Endothelial cell (in vitro differentiated cells): ENCODE measurements at places on chromosomes 2 and 18. TPM values are rescaled to one million over a fixed set of nuclear protein-coding genes. Genes with fewer than 3 reads are reported as not detected.

RESP18 gene
- not detected for total RNA-seq

DNA sequence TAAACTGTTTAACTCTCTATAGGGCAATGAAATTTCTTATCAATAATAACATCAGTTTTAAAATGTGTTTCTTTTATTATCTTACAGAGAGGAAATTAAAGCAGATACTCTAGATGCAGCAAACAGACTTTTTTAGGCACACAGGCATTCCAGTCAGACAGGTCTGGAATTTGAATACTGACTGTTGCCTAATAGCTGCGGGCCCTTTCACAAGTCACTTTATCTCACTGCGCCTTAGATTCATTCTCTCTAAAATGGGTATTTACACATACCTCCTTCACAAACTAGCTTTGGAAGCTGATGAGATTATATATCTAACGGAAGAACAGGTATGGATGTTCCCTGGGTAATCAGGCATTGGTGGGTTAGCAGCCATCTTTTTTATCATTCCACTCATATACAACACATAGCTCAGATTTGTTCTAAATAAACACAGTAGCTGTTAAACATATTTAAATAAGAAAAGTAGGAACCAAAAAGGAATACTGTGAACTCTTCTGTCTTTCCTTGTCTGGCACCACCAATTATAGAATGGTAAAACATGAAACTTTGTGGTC is 104.2 kb downstream of the LRP2 start:
- DNase-seq, result no peak
- H3K4me3 ChIP-seq, result no peak overlapping the region
- no peak overlapping the region for H3K27ac ChIP-seq
- no peaks in the 10 kb centered on the region for H3K4me1 ChIP-seq
- no peaks in the 10 kb centered on the region for H3K27me3 ChIP-seq
- no peaks in the 10 kb centered on the region for H3K36me3 ChIP-seq

DYNAP gene
- total RNA-seq, result not detected

DNA sequence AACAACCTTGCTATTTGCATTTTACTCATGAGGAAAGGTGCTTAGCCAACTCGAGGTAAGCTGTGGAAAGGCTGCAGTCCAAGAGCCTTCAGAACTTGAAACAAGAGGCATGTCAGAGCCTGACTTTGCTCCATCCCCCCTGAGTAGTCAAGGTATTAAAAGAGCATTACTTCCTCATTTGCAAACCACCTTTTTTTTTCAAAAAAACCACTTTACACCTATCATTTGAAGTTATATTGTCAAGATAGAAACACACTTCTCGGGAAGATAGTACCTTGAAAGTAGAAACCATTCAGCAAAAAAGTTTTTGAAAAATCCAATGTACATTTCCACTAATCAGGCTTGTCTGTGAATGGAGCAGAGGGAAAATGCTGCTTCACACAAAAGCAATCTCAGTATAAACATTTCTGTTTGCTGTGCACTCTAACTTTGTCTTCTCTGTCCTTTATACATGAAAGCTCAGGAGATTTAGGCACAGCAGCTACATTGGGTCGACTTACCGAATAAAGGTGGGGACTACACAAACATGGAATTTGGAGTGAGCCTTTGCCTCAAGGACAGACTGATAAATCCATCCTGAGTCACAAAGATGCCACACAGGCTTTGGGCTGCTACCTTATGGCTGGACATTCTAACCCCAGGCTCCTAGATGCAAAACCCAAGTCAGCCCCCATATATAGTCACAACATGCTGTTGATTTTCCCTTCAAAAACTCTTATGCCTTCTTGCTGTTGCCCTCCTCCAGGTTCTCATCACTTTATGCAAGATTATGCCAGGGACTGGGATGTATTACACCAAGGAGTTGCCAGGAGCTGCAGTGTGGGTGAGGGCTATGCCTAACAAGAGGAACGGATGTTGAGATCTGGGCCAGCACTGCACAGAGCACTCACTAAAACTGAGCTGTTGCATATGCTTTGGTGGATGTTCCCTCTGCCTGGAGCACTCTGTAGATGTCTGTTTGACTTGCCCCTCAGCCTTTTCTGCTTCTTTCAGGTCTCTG is 41.4 kb upstream of the EML4 start:
- no peaks in the 10 kb centered on the region for H3K36me3 ChIP-seq
- H3K4me3 ChIP-seq, result no peak overlapping the region
- no peak overlapping the region for H3K27ac ChIP-seq
- no peaks in the 10 kb centered on the region for H3K27me3 ChIP-seq

DNA sequence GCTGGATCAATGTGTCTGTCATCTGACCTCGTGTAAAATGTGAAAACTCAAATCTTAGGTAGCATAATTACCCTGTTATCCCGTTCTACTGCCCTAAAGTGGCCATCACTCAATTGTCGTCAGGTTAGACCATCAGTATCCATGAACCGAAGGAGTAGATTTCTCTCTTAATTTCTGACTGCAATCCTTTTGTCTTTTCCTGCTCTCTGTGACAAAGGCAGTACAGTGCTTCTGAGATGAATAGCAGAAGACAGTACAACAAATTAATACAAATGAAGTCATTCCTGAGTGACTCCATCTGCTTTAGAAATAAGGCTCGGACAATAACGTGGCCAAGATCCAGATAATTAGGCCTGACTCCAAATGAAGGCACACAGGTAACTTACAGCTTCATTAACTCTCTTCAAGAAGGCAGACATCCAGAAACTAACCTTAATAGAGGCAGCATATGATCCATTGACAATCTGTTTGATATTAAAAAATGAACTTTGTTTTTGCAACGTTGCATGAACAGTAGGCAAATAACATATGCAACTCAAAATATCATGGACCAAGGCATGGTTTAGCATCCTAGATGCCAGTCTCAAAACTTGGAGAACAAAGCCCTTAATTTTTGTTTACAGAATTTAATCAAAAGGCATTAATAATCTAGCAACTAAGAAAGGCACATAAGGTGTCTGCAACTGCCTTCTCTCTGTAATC is 96.7 kb upstream of the CDH20 start:
- H3K27ac ChIP-seq, result no peak overlapping the region
- DNase-seq, result no peak
- H3K36me3 ChIP-seq, result no peaks in the 10 kb centered on the region
- no peaks in the 10 kb centered on the region for H3K27me3 ChIP-seq
- H3K4me3 ChIP-seq, result no peak overlapping the region
- peaks cover 1% of the 10 kb centered on the region for H3K4me1 ChIP-seq

MTX2 gene
- 19.5 TPM for total RNA-seq

DNA sequence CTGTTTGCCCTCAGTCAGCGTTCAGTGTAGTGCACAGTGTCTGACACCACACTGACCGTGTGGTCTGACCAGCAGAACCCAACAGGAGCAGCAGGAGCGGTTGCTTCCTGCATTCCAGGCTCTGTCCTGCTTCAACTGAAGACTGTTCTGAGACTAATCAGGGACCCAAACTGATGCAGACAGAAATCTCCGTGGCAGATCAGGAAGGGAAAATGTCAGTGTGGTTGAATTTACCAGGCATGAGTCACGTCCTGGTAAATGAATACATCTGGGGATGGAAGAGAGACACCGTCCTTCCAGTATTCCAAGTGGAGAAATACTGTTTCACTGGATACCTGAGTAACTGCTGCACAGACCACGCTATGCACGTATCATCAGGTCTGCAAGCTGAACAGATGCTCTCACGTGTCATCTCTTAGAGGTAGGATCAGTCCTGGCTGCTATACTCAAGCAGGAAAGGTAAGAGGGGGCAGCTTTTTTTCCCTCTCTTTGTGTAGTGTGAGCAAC is 223.6 kb upstream of the EPAS1 start:
- peaks cover 28% of the 10 kb centered on the region for H3K4me1 ChIP-seq
- peak overlapping the region; percentile 25 for H3K27ac ChIP-seq
- peak; percentile 29 for DNase-seq
- no peaks in the 10 kb centered on the region for H3K36me3 ChIP-seq

OSBPL1A gene
- 16.4 TPM for total RNA-seq

WDR7 gene
- 42.0 TPM for total RNA-seq

CPLX4 gene
- not detected for total RNA-seq

- peaks cover 4% of the 10 kb centered on the region for H3K4me1 ChIP-seq
- H3K4me3 ChIP-seq, result no peak overlapping the region
- H3K27me3 ChIP-seq, result no peaks in the 10 kb centered on the region
- DNase-seq, result no peak
- no peak overlapping the region for H3K27ac ChIP-seq
These were observed 168.0 kb downstream of the ASXL3 start for GRCh38 chr18:33745871-33746545.

DNA sequence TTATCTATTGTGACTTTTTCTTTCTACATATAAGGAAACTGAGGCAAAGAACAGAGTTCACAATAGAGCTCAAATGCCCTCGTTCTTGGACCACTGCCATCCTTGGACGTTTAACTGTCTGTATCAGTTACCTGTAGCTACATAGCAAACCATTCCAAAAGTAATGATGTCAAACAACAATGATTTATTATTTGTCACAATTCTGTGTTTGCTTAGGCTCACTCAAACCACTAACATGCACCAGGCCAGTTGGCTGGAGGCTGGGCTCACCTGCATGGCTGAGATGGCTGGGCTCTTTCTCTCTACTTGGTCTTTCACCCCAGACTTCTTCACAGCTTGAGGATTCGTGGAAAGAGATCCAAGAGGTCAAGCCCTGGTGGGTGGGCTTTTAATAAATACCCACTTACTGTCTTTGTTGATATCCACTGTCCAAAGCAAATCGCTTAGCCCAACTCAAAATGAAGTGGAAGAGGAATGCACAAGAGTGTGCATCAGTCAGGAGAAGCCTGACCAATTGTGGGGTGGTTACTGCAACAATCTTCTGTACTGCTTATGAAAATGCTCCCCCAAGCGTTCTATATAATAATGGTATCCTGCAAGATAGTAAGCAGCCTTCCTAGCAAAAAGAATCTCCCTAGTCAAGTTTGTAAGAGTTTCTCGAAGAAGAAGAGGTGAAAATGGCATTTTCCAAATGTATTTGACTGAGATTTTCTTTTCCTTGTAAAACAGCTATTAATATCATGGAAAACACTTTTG is 163.5 kb upstream of the NT5C1B start:
- no peak overlapping the region for H3K27ac ChIP-seq
- H3K27me3 ChIP-seq, result no peaks in the 10 kb centered on the region
- H3K4me1 ChIP-seq, result no peaks in the 10 kb centered on the region

DNA sequence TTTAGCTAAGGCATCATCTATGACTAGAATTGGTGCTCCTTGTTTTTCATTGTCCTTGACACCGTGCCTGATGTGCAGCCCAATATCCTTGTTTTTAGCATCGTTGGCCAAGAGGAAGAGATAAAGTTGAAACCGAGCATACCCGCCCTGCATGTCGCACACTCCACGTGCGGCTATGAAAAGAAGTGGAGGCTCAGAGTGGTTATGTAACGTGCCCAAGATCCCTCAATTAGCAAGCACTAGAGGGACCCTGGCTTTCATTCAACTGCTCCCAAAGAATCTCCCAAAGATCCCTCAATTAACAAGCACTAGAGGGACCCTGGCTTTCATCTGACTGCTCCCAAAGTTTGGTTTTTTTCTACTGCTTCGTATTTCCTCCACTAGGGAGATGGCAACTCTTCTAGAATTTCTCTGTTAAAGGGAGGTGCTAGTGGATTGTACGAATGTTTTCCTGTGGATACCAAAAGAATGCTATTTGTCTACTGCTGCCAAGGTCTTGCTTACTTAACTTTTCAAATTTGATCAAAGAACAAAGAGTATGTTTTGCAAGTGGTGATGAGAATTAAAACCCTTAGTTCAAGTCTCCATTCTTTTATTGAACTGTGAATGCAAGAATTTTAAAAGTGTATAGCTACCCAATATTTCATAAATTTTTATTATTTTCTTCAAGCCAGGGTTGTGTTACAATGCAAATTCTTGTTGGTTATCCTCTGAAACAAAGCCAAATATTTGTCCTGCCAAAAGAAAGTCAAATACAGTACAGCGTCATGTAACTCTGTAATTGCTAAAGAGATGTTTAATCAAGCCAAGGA is 92.1 kb downstream of the AOX1 start:
- H3K27me3 ChIP-seq, result peaks cover 2% of the 10 kb centered on the region
- no peak overlapping the region for H3K27ac ChIP-seq
- no peak overlapping the region for H3K4me3 ChIP-seq

CYS1 gene
- 7.3 TPM for total RNA-seq

KCNE4 gene
- 0.46 TPM for total RNA-seq

KCNIP3 gene
- 0.26 TPM for total RNA-seq

DNA sequence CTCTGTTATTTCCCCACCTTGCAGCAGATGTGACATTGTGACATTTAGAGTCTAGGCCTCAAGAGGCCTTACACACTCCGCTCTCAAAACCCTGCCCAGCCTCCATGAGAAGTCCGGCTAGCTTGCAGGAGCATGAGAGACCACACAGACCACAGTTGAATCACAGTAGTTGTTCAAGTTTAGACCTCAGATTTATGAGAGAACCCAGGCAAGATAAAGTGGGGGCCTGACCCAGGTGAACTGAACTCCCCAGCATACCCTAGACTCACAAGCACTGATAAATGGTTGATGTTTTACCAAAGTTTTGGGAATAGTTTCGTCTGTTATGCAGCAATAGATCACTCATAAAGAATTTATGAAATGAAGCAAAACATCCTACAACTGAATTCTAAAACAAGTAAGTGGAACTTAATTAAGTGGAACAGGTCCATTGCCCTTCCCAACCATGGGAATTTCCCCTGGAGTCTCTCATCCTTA is 4.7 kb upstream of the STAT1 start:
- H3K36me3 ChIP-seq, result no peaks in the 10 kb centered on the region
- no peak overlapping the region for H3K27ac ChIP-seq
- peaks cover 2% of the 10 kb centered on the region for H3K27me3 ChIP-seq
- DNase-seq, result no peak

KRTCAP3 gene
- 4.6 TPM for total RNA-seq

AKAIN1 gene
- not detected for total RNA-seq

SNRNP200 gene
- total RNA-seq, result 168 TPM

- H3K27me3 ChIP-seq, result peaks cover 22% of the 10 kb centered on the region
- H3K27ac ChIP-seq, result no peak overlapping the region
- H3K4me3 ChIP-seq, result peak overlapping the region; percentile 87
- peaks cover 33% of the 10 kb centered on the region for H3K4me1 ChIP-seq
These were observed 879 bp upstream of the EPAS1 start for GRCh38 chr2:46296216-46296839.

- no peaks in the 10 kb centered on the region for H3K27me3 ChIP-seq
- peaks cover 4% of the 10 kb centered on the region for H3K4me1 ChIP-seq
- no peak for DNase-seq
- H3K4me3 ChIP-seq, result no peak overlapping the region
- H3K27ac ChIP-seq, result no peak overlapping the region
- no peaks in the 10 kb centered on the region for H3K36me3 ChIP-seq
These were observed 145.6 kb downstream of the TTC27 start for GRCh38 chr2:32773448-32773808.

FBXO36 gene
- total RNA-seq, result 3.6 TPM

GRCh38 chr2:187003611-187004010 is 154.6 kb upstream of the ZSWIM2 start:
- H3K36me3 ChIP-seq, result peaks cover 12% of the 10 kb centered on the region
- no peak for DNase-seq
- H3K27me3 ChIP-seq, result no peaks in the 10 kb centered on the region
- no peak overlapping the region for H3K4me3 ChIP-seq
- H3K4me1 ChIP-seq, result no peaks in the 10 kb centered on the region
- no peak overlapping the region for H3K27ac ChIP-seq

GRCh38 chr2:176166272-176166671 is 9.2 kb downstream of the HOXD3 start:
- no peaks in the 10 kb centered on the region for H3K36me3 ChIP-seq
- DNase-seq, result no peak
- no peak overlapping the region for H3K4me3 ChIP-seq
- no peak overlapping the region for H3K27ac ChIP-seq

SGPP2 gene
- total RNA-seq, result not detected
